ENCODE measurements at places on chromosomes 11 and 22.

DNA sequence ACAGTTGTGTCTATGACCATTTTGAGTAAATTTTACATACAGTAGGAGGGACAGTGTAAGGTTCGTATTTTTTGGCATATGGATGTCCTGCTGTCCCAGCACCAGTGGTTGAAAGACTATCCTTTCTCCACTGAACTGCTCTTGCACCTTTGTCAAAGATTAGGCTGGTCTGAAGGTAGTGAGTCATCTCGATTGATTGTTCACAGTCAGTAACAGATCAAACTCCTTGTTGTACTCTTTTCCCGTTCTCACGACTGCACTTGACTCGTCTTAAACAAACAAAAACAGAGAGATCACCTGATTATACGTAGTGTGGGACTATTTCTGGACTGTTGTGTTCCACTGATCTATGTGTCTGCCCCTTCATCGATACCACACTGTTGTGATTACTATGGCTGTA, 77.1 kb downstream of the DGCR2 start:
- DNase-seq: no peak

GRCh38 chr11:34865261-34865660, 50.9 kb downstream of the APIP start:
- DNase-seq: no peak

- no peak for DNase-seq
These were observed 19.9 kb upstream of the GRAMD4 start for GRCh38 chr22:46600273-46600796.

DNA sequence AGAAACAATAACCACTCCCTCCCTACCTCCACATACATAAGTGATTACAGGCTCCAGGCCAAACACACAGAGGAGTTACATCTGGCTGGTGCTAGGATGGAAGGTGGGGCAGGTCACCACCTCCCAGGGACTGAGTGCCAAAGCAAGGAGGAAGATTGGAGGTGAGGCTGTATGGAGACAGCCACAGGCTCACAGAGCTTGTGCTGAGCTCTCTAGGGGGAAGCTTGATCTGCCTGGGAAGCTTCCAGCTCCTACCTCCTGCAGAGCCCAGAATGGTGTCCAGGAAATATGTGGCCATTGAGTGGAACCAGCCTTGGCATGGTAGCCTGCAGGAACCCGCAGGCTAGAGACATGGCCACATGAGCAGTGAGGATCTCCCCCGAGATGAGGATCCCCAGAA, 3.6 kb upstream of the MED15 start:
- DNase-seq: no peak

DNA sequence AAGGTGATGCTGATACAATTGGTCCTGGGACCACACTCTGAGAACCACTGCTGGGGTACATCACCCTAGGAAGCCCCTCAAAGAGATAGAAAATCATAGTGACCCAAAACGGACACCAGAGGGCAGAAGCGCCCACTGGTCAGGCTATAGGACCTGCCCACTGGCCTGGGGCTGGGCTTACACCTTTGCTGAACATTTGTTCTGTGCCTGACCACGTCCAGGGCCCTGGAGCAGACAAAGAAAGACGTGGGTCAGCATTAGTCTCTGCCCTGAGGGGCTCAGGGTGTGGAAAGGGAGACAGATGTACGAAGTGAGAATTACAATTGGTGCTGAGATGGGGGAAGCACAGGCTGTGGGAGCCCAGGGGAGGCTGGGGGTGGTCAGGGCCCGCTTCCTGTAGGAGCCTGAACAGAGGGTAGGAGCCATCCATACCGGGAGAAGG, 14.4 kb upstream of the SERPINH1 start:
- DNase-seq: no peak

DNA sequence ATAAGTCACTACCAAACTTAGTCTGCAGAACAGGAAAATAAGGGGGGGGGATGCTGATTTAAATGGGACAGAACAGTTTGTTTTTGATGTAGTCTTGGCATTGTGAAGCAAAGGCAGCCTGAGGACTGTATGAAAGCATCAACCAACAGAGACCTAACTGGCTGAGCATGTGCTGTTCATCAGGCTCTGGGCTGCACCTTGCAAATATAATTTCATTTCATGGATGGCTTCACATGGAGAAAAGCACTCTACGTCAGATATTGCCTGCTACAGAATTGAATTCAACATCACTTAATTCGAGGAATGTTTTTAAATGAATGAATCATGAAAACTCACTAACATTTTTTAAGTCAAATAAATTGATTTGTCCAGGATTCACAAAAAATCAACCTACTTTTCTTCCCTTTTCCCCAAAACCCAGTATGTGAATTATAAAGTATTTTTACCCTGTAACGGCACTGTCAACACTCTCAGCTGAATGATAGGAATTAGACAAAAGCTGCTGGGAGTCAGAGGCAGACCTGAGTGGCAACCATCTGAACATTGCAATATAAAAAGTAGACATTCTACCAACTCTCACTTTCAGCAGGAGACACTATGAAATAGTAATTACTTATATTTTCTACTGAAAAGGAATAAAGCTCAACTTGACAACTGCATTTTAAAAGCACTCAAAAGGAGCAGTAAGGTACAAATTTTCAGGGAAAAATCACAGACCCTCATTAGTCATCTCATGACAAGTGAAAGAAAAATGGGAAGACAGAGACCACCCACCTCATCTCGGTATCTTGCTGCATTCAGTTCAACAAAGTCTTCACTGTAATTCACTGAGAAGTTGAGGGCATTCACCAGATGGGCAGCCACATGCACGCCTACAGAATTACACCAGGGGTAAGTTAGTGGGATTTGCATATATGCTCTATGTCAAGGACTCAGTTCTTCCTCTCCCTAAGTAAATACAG, 47.5 kb downstream of the NOX4 start:
- DNase-seq: no peak

DNA sequence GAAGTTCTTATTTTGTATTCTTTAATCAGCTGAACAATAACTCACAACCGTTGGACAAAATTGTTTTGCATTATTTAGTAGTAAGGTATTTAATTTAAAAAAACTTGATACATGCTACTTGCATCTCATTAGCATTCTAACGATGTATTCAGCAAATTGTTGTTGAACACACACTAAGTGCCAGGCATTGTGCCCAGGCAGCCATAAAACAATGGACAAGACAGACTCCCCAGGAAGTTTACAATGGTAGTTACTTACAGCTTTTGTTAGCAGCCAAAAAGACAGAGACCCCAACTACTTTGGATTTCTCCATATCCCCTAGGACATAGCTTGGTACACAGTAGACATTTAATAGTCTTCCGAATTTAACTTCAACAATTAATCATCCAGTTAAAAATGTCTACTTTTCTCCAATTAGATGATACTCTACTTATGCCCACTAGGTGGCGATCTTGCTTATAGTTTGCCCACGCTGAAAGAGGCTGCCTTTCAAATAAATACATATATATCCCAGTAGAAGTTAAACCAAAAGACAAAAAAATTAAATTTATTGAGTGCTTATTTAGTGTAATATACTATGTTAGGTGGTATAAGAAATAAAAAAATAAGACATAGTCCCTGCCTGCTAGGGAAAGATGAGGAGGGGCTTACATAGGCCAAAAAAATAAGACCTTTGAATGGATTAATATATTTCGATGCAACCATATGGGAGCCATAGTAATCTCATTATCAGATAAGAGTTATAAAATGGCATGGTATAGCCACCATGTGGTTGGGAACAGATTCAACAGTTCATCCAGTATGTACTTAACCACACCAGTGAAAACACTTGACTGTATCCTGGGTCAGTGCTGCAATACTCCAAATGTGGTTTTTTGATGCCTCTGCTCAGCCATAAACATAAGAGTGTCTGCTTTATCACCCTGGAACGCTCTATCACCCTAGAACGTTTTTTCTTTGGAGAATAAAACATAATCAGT, 2.0 kb upstream of the FJX1 start:
- peak; percentile 4 for DNase-seq

DNA sequence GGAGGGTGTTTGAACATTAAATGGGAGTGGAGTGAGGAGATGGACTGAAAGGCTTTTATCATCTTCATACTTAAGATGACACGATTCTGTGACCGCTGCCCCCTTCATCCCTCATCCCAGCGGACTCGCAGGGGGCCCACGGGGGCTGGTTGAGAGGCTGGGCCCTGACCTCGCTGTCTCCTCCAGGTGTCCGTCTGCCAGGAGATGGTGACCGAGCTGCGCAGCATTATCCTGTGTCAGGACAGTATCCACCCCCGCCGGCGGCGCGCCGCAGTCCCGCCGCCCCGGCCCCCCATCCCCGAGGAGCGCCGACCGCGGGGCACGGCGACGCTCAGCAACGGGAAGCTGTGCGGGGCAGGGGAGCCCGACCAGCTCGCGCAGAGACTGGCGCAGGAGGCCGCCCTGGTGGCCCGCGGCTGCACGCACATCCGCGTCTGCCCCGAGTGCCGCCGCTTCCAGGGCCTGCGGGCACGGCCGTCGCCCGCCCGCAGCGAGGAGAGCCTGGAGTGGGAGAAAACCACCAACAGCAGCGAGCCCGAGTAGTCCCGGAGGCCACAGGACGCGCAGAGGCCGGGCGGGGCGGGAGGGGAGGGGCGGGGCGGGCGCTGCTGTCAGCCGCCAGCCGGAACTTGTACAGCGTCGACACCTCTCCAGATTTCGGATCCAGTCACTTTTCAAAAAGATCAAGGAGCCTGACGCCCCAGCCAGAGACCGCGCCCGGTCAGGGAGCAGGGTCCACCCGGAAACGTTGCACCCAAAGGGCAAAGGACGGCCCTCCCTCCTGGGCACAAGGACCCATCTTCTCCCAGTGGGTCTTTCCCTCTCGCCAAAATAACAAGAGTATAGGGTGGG, 38.0 kb upstream of the TBCEL start:
- DNase-seq: no peak

- DNase-seq: no peak
These were observed 96.1 kb downstream of the MORC2 start for GRCh38 chr22:30872285-30873041.

DNA sequence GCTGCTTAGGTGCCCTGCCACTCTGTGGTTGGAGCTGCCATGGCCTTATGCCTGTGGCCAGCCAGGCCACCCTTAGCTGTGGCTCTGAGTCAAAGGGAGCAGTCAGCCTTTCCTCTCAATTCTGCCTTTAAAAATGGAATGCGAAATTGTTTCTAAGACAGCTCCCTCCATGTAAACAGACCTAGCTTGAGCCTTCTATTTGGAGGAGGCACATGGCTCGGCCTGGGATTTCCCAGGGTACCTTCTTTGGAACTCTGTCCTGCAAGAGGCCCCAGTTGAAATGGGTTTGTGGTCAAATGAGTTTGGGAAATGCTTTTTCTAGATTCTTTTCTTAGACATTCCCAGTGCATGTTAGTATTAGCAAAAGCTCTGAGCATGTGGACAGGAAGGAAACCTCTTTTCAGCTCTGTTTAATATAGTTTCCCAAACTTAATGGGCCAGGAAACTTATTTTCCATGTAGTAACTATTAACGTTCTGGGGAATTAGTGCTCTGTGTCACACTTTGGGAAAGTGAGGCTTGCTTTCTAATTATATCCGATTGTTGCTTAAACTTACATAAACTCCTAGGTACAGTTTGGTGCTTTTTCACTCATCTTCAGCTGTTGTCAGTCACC, 7.8 kb downstream of the PHOX2A start:
- no peak for DNase-seq

DNA sequence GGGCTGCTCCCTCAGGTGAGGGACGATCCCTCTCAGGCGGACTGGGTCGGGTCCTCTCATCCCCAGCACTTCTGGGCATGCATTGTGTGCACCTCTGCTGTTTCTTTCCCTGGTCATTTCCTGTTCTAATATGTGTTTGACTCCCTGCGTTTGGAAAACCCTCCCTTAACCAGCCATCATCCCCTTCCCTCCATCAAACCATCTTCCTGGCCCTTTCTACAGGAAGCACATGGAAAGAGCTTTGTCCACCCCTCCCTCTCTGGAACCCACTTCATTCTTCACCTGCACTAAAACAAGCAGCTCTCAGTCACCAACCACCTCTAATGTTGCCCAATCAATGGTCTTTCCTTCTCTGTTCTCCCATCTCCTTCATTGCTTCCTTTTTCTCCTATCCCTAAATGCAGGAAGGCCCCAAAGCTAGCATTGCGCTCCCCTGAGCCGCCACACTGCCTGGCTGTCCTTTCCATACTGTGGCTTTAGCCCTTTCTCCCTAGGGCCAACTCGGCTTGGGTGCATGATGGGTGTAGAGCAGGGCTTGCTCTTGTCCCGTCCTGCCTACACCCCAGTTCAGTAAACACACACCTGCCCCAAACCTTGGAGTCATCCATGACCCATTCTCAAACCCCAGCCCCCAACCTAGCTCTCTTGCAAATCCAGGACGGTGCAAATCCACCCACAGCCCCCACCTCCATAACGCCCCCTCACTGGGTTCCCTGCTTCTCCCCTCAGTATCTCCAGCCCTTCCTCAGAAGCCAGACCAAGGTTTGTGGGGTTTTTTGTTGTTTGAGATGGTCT, 5.4 kb upstream of the GAS2L1 start:
- no peak for DNase-seq

DNA sequence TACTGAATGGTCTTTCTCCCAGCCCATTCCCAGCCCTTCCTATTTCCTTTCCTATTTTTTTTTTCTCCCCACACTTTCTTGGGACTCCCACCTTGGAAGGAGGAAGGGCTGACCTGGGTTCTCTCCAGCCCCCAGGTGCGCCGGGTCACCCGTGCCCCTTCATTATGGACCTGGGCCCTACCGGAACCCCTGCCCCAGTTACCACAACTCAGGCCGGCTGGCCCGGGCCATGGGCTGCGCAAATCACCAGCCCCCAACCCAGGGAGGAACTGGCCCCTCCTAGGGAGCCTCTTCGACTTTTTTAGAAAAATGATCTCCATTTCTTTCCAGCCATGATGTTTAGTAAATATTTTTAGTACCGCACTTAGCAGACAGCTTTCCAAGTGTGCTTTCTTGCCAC, 62.2 kb downstream of the MORC2 start:
- no peak for DNase-seq

DNA sequence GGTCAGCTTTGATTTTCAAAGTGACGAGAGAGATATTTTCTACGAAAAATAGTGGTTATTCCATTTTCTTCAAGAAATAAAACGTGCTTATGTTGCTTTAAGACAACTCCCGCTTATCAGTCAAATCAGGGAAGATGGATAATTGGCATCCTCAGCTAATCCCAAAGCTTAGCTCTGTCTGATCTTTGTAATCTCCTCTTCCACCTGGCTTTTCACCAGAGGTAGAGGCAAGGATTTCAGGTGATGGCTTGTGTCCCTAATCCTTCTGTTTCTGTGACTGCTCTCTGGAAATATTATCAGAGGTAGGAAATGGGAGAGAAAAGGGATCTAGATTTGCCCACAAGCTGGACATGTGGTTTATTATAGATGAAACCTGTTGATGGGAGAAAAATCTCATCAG, 78.9 kb downstream of the DBX1 start:
- no peak for DNase-seq

GRCh38 chr11:110311783-110312579, 15.6 kb upstream of the RDX start:
- DNase-seq: no peak
